ENCODE measurements at places on chromosomes 3 and 15.

GRCh38 chr3:101784855-101785613 is 6.0 kb downstream of the NXPE3 start:
- DNase-seq = no peak

DNA sequence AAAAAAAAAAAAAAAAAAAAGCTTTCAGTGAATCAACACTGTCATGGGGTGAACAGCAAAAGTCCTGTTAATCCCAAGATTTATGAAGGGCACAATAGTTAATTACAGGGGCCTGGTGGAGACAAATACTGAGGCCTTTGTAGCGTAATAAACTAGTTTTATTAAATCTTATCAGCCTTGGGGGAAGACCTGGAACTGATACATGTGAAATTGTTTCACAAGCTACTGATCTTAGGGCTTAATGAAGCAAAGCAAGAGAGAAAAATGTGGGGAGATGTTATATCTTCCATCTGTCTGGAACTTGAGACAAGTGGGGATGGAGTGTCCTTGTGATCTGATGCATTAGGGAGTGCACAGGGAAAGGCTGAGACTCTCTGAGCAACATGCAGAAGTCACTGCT is 47.9 kb upstream of the OSBPL11 start:
- no peak for DNase-seq

DNA sequence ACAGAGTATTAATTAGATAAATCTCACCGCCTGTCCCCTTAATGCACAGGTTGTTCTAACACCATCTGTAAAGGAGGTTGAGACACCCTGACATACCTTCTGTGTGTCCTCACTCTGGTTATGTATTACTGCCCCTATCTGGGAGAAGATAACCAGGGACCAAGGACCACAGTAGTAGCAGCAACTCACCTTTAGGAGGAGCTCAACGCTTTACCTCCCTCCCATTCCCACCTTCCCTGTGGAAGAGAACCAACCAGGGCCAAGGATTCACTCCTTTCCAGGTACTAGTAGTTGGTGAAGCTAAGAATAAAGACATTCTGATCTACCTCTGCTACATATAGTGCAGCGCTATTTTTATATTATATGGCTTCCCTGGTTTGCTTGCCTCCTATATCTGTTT is 232.6 kb downstream of the MEX3B start:
- DNase-seq = no peak

- no peak for DNase-seq
Measured at GRCh38 chr3:138124706-138125355, 7.4 kb downstream of the A4GNT start.

DNA sequence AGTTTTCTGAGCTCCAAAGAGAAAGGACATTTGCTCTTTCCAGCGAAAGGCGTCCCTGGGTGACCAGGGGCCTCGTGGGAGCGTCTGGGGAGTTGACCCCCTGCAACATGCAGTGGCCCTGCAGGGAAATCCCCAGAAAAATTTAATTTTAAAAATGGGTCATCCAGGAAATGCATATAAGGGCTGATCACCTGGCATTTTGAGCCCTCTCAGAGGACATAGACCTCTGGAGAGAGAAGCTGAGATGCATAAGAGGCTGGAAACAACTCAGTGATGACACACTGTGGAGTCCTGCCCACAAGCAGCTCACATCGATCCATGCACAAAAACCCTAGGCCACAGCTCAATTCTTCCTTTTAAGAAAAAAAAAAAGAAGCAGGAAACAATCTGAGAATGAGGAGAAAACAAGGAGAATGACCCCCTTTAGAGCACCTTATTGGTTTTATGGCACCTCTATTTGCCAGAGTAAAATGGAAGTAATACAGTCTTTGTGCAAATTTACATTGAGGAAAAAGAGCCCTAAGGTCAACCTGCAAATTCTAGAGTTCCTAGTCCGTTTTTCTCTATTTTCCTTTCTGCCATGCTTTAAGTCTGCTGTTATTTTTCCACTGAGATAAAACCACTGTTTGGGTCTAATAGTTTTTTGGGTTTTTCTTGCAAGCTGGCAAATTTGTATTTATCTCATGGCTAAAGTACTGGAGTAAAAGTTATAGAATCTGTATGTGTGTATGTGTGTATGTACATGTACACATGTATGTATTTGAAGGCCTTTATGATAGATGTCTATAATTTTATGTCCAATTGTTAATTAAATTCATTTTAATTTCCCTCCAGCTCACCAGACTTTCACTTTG is 6.9 kb upstream of the BDH1 start:
- no peak for DNase-seq

DNA sequence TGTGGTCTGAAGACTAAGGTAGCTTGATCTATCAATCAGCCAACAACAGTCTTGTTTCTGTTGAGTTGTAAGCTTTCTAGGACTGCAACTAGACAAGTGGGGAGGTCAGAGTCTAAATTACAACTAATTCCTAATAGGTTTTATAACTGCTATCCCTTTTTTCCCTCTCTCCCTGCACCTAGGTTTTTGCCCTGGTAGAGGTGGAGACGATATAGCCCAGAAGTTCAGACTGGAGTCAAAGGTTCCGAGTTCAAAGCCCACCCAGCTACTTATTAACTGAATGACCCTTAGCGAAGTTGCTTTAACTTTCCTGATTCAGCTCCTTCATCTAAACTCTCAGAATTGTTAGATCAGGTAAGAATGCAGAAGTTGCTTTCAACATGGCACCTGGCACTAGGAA is 100.6 kb downstream of the IGF2BP2 start:
- no peak for DNase-seq

DNA sequence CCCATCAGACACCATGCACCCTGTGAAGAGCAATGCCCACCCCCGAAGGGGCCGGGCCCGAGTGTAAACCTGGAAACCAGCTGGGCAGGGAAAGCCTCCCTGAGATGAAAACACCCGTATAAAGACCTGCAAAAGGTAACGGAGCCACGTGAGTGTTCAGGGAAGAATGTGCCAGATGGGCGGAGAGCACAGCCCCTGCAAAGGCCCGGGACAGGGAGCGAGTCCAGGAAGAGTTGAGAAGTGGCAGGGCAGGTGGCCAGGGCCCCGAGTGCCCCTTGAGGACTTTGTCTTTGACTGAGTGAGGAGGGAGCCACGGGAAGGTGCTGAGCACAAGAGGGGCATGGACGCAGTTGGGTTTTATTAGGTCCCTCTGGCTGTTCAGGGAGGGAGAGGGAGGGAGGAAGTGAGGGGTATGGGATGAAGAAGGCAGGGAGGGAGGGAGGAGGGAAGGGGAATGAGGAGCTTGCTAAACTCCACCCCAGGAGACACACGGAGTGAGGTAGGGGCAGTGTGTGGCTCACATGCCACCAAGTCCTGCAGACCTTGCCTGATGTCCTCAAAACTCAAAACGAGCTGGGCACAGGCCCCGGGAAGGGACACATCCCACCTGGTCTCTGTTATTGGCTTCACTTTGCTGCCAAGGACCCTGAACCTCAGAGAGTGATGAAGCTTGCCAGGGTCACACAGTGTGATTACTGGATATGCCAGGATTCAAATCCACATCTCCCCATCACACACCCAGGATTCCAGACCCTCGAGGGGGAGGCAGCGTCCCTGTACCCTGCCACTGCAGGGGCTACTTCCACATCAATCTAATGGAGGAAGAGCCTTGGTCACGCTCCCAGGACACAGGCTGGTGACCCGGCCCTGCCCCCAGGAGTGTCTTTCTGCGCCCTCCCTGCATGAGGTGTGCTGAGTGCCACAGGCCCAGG is 49.1 kb upstream of the IQSEC1 start:
- DNase-seq = no peak

All from activated T-helper 2 cell treated with anti-CD3 and anti-CD28 coated beads, Interferon-gamma antibody, Interleukin-2, Interleukin-4, amounts not matched to agents 10 μg/mL and 5 μg/mL and 100 μg/mL, durations not matched to agents 14 hours and 24 hours and 36 hours (primary cell).